ENCODE measurements at places on chromosomes 2 and 18.

DNA sequence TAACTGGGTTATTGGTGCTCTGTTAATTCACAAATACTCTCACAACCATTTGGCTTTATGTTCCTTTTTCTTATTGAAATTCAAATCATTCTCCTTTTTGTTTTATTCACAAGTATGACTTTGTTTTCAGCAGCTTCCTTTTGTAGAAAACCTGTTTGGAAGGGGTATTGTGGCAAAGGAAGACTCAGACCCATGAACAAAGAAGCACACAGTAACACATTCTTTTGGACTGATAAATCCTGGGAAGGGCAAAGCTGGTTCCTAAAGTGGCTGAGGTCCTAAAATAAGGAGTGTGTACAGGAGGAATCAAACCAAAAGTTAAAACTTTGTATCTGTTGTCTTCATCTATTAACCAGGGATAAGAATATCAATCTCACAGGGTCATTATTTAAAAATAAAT, 374.7 kb upstream of the FIGN start:
- no peak for DNase-seq

GRCh38 chr18:75205514-75206132, 3.3 kb downstream of the PTGR3 start:
- DNase-seq, result peak; percentile 20

DNA sequence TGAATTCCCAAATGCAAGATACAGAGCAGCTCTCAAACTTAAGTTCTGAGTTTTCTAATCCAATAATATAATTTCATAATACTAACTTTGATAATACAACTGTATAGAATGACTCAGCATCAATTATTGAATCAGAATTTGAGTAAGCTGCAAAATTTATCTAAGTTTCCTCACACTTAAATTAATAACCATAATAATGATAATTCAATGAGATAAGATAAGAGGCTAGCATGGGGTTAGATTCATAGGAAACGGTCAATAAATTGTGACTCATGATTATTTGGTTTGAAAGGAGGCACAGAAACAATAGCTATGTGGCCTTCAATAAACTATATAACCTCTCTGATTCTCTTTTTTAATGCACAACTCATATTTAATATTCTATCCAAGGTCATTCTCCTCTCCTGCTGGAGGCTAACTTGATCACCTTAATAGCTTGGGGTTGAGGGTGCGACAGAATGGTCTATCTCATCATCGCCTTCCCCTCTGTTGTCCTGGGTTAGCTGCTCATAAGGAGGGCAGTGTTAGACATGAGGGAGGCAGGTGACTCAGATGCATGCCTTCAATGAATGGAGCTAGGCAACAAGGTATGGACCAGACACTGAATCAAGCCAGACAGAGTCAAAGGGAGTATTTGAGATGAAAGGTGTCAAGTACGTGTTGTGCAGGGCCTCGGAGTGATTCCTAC, 36.2 kb upstream of the BMP10 start:
- DNase-seq, result no peak

GRCh38 chr2:208501206-208501605, 94.6 kb downstream of the PTH2R start:
- no peak for DNase-seq

DNA sequence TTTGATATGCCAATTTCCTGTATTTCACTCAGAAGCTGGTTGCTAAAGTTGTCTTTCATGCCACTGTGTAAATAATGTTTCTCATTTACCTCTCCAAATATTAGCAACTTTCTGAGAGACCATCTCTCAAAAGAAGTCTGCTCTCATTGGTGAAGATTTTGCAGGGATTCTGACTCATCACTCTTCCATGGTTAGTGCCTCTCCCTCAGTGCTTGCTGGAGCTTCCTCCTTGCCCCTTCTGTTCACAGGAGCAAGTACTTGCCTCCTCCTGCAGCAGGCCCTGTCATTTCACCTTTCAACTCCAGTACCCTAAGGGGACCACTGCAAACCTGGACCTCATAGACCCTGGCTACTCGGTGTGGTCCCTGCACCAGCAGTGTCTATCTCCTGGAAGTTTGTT, 168.8 kb downstream of the ZNF385B start:
- no peak for DNase-seq

- no peak for DNase-seq
These were observed 1.6 kb upstream of the RTP5 start for GRCh38 chr2:241867776-241868420.

GRCh38 chr2:143807192-143807591, 678.0 kb downstream of the ARHGAP15 start:
- DNase-seq, result no peak

DNA sequence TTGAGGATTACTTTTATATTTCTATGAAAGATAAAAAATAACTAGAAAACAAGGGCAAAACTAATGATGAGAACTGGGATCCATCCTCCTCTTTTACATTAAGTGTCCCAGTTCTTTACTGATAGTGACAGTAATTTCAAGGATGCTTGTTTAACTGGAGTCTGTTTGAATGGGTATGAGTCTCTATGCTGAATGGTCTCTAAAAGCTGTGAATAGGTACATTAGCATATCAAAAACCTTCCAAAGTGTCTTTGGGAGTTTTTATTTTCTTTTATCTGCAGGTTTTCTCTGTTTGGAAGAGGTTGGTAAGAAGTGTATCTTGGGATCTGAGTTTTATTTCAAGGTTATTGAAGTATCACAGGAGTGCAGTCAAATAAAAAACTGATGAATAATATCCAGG, 30.0 kb downstream of the DSEL start:
- no peak for DNase-seq

GRCh38 chr2:192555740-192556139, 361.0 kb upstream of the TMEFF2 start:
- no peak for DNase-seq

- peak; percentile 35 for DNase-seq
These were observed 502 bp downstream of the MERTK start for GRCh38 chr2:111898703-111899514.

DNA sequence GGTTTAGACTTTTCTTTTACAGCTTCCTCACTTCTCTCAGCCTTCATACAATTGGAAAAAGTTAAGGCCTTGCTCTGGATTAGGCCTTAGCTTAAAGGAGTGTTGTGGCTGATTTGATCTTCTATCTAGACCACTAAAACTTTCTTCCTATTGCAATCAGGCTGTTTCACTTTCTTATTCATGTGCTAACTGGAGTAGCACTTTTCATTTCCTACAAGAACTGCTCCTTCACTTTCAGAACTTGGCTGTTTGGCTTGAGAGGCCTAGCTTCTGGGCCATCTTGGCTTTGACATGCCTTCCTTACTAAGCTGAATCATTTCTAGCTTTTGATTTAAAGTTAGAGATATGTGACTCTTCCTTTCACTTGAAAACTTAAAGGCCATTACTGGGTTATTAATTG, 114.3 kb downstream of the ARHGEF4 start:
- no peak for DNase-seq

DNA sequence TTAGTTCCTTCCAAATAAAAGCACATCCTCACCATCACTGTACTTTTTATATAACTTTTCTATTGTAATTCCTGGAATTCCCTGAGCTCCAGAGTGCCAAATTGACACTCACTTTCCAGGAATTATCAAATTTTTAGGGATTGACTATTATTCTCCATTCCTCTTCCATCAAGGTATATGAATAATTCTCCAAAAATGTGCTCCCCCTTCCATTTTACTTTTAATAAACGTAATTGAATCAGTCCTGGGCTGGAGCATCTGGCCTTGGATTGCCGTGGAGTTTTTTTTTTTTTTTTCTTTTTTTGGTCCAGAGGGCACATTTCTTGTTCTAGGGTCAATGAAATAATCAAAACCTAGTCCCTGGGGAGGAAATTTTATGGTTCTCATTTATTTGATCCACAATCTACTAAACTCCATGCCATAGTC, 304.3 kb downstream of the CDCA7 start:
- DNase-seq, result no peak

DNA sequence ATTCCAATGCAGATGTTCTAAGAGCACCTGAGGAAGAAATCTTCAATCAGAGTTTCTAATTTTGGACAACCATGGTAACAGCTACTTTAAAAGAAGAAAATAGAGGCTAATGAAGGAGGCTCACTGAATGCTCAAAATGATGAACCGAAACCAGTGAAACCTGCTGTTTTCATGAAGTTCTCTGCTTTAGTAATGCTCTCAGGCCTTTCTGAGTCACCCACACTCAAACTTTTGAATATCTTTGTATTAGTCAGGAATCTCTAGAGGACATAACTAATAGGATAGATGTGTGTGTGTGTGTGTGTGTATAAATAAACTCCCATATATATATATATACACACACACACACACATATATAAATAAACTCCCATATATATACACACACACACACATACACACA, 76.9 kb upstream of the RIT2 start:
- no peak for DNase-seq

GRCh38 chr2:64056021-64056420, 36.8 kb upstream of the VPS54 start:
- DNase-seq, result peak; percentile 77

DNA sequence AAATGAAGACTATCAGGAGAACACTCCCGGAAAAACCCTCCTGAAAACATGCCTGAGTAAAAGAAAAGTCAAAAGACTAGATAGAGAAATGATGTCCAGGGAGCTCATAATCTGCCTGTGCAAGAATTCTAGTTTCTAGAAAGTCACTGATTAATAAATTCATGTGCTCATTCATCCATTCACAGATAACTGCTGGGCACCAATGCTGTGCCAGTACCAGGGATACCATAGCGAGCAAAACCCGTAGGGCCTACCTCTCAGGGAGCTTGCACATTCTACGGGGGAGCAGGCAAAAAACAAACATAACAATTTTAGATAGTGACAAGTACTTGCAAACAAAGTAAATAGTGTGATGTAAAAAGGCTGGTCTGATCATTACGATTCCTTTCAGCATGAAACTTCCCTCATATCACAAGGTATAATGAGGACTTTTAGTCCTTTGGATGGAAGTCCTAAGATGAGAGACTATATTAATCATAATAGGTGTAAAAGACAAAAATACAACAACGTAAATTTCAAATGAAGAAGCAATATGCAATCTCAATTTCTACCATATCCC, 289.9 kb downstream of the AFF3 start:
- DNase-seq, result no peak

DNA sequence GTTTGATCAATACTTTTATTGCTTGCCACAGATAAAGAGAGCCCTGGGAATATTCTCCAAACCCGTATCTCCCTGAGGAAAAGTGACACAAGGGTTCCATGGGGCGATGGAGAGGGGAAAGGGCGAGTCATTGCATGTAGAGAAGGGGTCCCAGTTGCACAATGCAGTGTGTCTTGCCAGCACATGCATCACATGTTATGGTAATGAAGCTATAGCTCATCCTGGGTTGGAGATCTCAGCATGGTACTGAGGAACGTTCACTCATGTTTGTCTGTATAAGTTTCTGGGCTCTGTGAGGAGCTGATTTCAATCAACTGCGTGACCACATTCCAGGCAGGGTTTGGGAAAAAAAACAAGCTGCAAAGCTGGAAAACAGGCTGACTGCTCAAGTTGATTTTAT, 220.7 kb upstream of the MC4R start:
- no peak for DNase-seq

DNA sequence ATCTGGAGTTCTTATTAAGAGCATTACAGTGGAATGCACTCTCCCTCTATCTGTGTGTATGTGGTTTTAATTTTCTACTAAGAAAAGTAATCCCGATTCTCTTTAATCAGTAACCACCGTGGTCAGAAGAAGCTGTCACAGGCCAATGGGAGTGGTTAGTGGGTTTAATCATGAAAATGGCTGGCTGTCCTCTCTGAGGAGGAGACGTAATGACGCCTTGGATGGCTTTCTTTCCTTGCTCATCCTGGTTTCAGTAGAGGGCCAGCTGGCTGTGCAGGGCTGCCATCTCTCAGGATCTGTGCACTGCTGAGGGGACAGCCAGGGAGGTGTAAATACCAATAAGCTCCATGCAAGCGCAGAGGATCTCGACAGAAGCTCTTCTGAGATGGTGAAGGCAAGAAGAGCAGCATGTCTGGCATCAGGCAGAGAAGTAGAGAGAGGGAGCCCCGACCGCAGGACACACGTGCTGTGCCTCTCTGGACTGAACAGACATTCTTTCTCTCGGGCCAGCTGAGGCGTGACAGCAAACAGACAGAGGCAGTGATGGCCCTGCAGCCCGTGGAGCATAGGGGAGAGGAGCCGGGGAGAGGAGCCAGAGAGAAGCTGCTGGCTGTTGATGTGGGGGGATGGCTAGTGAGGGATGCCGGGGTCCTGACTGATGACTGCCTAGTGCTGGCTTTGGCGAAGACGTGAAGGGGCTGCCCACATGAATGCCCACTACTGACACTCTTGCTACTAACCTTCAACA, 65.1 kb upstream of the DAPL1 start:
- peak; percentile 7 for DNase-seq

GRCh38 chr2:72423756-72424155, 276.1 kb upstream of the CYP26B1 start:
- DNase-seq, result no peak

DNA sequence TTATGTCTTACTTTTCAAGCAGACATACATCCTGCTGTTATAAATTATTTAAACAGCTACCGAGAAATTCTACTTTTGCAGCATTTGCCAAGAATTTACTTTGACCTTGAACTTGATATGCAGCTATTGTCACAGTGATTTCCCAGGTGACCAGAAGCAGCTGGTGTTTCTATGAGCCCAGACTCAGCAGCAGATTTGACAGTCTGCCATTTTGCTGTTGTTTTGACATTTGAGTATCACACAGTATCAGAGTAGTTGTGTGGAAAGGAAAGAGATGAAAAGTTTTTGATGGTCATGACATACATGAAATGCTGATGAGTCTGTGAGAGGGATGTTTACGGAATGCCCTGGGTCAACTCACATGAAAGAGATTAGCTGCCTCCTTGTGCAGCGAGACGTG, 6.6 kb upstream of the CCDC195 start:
- no peak for DNase-seq

GRCh38 chr2:143399631-143400069, 270.4 kb downstream of the ARHGAP15 start:
- no peak for DNase-seq

GRCh38 chr2:171512683-171513195, 9.5 kb upstream of the CYBRD1 start:
- peak; percentile 63 for DNase-seq

DNA sequence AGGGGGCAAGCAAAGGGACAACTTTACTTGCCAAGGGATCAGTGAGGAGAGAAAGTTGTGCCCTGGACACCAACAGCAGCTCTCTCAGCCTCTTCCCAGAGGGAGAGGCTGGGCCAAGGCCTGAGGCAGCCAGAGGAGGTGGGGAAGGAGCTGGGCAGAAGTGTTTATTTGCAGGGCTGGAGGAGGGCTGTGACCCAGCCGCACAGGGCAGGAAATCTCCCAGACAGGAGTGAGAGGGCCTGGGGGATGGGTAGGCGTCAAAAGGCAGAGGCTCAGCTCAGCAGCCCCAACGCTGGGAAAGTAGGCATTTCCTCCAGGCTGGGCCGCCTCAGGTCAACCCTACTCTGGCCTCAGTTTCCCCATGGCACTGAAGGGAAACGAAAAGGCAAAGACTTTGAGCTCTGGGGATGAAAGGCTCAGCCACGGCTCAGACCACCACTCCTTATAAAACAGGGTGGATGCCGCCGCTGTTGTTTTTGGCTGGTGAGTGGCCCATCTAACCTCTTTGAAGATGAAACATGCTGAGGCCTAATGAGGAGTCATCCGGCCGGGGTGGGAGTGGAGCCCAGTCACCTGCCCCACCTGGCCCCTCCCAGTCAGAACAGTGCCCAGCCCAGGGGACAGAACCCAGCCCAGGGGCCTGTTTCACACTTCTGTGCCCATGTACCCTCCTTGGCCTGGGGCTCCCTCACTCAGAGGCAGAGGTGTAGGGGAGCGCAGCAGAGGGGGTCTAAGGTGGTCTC, 21.9 kb upstream of the SEMA4C start:
- no peak for DNase-seq
